ENCODE measurements at places on chromosomes 1 and 21.

GRCh38 chr1:175804561-175804960 is 61.2 kb upstream of the TNR start:
- no peak for DNase-seq

DNA sequence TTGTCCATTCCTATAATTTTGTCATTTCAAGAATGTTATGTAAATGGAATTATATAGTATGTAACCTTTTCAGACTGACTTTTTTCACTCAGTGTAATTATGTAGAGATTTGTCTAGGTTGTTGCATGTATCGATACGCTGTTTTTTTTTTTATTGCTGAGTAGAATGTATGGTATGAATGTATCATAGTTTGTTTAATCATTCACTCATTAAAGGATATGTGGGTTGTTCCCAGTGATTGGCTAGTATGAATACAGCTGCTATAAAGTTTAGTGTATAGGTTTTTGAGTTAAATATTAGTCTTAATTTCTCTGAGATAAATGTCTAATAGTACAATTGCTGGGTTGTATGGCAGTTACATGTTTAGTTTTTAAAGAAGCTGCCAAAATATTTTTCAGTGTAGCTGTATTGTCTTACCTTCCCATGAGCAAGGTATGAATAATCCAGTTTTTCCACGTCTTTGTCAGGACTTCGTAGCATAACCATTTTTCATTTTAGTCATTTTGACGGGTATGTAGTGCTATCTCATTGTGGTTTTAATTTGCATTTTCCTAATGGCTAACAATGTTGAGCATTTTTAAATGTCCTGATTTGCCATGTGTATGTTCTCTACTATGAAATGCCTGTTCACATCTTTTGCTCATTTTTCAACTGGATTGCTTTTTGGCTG is 22.4 kb downstream of the CASQ2 start:
- no peak for DNase-seq

- DNase-seq: no peak
Measured at GRCh38 chr1:227335242-227336020, 17.1 kb upstream of the CDC42BPA start.

DNA sequence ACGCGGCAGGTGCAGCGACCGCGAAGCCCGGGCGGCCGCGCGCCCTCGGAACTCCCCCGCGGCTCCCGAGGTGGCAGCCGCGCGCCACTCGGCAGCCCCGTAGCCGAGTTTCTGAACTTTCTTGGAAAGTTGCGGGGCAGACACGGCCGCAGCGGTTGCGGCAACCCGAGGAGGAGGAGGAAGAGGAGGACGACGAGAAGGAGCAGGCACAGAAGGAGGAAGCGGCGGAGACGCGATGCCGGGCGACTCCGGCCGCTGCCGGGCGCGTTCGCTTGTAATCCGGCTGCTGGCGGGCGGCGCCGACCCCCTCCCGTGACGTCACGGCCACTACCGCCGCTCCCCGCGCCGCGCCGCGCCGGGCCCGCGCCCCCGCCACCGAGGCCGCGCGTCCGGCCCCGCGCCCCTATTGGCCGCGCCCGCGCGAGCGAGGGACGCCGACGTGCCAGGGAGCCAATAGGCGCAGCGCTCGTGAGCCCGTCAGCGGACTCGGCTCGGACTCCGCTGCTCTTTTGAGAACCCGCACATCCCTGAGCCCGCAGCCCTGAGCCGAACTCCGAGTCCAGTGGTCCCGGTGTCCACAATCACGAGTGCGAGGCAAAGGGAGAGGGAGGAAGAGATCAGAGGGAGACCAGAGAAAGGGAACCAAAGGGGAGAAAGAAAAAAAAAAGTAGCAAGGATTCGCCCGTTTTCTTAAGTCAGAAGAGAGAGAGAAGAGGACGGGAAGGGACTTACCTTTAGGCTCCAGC is 736 bp upstream of the BARHL2 start:
- no peak for DNase-seq

DNA sequence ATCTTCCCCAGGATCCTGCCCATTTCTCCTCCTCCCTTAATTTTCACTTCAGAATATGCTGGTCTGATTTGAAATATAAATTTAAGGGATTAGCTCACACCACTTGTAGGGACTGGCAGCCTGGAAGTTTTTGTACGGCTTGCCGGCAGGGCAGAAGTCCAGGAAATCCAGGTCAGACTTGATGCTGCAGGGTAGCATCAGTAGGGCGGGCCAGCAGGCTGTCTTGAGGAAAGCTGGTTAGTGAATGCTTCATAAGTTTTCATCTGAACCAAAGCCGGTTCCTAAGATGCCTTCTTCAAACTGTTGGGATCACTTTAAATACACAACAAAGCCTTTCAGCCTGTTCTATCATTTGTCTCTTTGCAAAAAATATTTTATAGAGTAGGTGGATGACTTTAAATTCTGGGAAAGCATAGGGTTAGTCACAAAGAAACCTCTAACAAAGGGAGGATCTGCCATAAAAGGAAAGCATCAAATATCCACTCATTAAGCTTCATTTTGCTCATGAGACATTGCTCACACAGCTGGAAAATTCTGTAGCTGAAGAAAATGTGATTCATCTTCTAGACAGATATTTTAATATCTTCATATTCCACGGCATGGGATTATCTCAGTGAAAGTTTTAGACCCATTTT is 90.7 kb upstream of the GFI1 start:
- no peak for DNase-seq

DNA sequence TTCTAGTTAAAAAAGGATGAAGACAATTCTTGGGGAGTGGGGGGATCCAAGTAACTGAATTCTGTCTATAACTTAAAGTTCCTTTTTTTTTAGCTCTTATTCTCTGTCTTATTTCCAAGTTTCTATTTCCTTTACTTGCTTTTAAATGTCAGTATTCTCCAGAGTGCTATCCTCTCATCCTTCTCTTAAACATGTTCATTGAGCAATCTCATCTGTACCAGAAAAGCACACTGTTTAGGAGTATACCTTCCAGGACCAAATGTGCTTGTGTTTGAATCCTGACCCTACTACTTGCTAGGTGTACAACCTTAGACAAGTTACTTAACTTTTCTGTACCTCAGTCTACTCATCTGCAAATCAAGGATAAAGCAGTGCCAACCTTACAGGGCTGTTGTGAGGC is 50.1 kb downstream of the AKT3 start:
- no peak for DNase-seq

DNA sequence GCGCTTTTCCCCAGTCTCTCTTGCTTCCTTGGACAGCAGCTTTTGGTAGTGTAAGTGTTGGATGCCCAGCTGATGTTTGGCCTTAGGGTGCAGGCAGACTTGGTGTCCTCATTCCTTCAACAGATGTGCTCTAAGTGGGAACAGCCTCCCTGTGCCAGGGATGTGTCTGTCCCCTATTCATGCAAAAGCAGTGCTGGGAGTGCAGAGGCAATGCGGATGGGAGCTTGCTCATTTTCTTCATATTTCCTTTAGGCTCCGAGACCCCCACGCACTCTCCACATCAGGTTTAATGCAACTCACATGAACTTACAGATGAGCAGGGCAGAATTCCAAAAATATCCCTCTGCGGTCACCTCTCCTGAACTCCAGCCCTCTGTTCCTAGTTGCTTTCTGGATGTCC is 96.1 kb downstream of the IER5 start:
- no peak for DNase-seq

DNA sequence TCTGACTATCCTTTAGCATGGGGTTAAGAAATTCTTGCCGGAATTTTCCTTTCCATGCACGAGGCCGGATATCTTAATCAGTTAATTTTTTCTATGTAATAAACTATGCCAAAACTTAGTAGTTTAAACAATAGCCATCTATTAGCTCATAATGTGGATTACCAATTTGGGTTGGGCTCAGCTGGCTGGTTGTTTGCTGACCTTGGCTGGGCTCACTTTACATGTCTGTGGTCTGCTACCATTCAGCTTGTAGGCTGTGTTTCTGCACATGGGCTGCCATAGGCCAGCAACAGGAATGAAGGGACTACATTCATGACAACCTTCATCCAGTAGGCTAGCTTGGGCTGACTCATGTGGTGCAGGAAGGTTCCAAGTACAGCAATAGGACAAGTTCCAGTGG is 56.0 kb upstream of the NTPCR start:
- no peak for DNase-seq

DNA sequence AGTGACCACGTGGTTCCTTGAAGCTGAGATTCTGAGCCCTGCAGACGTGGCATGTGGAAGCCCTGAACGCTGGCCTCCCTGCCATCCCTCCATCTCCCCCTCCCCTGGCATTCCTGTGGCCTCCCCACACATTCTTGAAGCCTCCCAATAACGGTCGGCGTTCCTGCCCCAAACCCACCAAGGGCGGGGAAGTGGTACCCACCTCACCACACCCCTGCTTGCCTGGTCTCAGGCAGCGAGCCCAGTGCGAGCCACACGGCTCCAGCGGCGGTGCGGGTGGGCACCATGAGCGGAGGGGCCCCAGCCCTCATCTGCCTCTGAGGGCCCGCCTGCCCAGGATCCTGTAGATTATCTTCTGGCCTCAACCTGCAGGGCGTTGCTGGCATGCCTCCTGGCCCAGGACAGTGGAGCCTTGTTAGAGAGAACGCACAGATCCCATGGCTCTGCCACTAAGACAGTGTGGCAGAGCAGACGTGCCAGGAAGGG is 20.6 kb upstream of the PRELP start:
- DNase-seq: no peak

DNA sequence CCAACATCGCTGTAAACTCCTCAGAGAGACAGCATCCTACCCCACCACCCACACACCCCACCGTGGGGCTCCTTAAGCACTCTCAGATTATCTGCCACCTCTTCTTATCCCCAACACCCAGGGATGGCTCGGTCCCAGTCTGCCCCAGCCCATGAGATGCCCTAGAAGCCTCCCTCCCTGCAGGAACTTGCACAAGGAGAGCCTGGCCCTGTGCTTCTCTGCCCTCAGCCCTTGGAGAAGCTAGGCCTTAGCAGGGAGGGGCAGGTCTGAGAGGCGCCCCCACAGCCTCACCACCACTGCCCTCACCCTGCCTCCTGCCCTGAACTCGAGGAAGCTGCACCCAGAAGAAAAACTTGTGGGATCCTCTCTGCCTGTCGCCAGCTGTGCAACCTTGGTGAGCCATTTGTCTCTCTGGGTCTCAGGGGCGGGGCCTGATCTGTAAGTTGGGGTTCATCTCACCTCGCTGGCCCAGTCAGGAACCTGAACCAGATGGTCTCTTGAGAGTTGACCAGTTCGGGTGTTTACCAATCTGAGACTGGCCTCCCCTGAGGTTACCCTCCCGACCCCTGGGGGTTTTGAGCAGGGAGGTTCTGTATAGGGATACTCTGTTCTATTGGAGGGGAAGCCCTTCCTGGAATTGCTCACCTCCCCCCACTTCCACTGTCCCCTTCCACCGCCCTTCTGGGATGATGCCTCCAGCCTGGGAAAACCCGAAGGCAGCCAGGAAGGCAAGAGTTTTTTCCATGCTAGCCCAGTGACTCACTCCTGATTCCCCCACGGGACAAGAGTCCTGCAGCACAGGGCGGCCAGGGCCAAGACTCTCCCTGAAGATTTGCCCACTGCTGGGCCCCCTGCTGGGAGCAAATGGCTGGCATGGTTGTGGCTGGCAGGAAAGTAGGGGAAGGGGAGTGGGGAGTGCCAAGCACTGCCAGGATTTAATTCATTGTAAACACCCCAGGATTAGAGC is at the start of gene S100A3:
Gene S100A3, minus strand, starts transcription at position 537 of the 967 bp plus-strand sequence. CDS start 773 bp downstream, outside the sequence.
- DNase-seq: no peak

- no peak for DNase-seq
Measured at GRCh38 chr21:15986277-15986676, 256.5 kb downstream of the USP25 start.

DNA sequence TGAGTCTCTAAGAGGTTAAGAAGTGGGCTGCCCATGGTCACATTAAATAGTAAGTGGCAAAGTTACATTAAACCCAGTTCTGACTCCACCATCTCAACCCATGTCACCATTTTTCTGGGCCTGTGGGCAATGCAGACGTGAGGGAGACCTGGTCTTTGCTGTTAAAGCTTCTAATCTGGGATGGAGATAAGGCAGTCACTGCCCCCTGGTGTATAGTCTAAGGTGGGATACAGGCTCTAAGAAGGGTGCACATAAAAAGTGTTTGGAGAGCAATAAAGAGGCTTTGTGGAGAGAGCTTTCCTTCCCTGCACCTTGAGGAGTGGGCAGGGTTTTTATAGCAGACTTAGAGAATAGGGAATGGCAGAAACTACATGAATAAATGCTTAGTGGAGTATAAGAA is 141.3 kb downstream of the ROR1 start:
- no peak for DNase-seq

DNA sequence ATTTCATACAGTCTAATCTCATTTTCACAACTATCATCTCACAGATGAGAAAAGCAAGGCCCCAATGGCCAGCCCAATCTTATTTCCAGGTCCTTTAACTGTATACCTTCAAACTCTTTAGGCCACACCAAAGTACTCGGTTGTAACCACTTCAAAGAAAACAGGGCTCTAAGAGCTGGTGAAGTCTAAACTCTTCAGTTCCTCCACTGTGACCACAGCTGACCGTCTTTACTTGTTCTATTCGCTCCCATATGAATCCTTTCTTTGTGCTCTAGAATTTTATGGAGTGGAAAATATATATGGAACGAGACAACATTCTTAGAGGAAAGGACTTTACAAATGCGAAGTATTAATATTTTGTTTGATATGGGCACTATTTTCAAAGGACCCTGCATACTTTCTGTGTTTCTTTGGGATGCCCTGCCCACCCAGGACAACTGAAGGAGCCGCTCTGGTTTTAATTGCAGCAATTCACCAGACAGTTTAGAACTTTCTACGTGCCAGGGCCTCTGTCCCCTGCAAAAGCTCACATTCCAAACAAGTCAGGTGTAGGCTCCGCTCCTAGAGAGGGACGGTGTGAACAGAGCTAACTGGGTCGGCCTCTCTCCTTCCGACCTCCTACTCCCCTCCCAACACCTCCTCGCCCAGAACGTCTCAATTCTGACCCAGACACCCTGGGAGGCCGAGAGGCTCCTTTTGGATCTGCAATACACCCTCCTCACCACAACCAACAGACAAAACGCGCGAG is 15.7 kb downstream of the IER5 start:
- no peak for DNase-seq

DNA sequence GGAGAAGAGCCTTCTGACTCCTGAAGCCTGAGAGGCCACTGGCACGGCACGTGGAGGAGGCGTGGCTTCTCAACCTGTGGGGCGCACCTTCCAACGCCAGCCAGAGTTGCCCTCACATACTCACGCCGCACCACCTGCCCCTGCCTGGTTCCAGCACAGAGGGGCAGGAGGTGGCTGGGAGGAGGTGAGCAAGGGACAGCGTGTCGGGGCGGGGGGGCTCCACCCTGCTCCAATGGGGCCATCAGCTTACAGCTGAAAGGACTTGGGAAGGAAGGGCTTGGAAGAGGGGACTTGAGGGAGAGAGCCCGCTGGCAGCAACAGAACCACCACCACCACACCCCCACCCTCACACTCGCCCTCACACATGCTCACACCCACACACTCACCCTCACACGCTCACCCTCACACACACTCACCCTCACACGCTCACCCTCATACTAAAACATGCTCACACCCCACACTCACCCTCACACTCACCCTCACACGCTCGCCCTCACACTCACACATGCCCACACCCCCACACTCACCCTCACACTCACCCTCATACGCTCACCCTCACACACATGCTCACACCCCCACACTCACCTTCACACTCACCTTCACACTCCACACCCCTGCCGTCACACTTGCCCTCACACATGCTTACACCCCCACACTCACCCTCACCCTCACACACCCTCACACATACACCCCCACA is 41.6 kb upstream of the EDN2 start:
- no peak for DNase-seq

Measured in GF-D8 (cell line).